ENCODE measurements at places on chromosomes 1 and 21.
A peak's percentile ranks its signal among the peaks of the same experiment; 100 is the strongest.

DNA sequence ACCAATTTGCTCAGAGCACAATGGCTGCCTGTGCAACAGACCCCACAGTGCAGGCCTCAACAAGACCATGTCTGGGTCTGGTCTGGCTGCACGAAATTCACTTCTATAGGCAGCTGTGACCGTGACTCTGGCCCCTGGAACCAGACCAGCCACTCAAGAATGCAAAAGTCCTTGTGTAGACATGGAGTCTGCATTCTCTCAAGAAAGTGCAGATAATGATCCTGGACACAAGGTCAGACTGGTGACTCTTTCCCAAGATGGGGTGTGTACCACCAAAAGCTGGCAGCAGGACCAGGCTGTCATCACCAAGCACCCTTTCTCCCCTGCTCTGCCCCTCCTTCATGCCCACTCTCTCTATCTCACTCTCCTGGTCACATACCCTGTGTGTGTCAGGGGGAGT is 7.1 kb upstream of the METTL25B start:
- DNase-seq, result no peak
- peaks cover 10% of the 10 kb centered on the region for H3K4me1 ChIP-seq
- H3K27ac ChIP-seq, result no peak overlapping the region

DNA sequence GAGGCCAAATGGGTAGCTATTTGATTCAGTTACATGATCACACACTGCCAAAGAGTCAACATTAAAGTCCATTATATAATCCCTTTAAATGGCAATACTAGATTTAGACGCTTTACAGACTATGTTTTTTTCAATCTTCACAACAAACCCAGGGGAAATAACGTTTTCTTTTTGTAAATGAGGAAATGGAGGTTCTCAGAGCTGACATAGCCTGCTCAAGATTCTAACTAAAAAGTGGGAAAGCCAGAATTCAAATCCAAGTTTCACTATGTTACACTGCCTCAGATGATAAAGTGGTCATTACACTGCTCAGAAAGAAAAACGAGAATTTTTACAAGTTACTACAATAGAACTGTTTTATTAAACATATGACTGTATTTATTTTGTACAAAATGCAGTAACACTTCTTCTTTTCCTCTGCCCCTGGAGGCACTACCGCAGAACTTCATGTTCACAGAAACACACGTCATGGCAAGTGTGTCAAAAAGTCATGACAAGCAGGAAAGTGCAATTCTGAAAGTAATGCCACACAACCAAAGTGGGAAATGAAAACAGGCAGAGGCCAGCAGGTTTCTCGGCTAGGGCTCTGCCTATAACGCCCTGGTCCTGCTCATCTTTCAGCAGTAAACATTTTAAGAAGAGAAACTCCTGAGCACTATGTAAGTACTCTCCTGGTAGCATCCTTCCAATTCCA is 19.0 kb downstream of the THEMIS2 start:
- no peak for DNase-seq
- no peaks in the 10 kb centered on the region for H3K27me3 ChIP-seq
- H3K4me3 ChIP-seq, result no peak overlapping the region
- H3K36me3 ChIP-seq, result peaks cover 63% of the 10 kb centered on the region
- H3K27ac ChIP-seq, result peak overlapping the region; percentile 29
- no peaks in the 10 kb centered on the region for H3K4me1 ChIP-seq

- H3K4me3 ChIP-seq, result peak overlapping the region; percentile 62
- DNase-seq, result no peak
- peaks cover 23% of the 10 kb centered on the region for H3K36me3 ChIP-seq
- no peaks in the 10 kb centered on the region for H3K27me3 ChIP-seq
- peaks cover 12% of the 10 kb centered on the region for H3K4me1 ChIP-seq
- H3K27ac ChIP-seq, result peak overlapping the region; percentile 85
These were observed 471 bp upstream of the ADPRS start for GRCh38 chr1:36088265-36088576.

DNA sequence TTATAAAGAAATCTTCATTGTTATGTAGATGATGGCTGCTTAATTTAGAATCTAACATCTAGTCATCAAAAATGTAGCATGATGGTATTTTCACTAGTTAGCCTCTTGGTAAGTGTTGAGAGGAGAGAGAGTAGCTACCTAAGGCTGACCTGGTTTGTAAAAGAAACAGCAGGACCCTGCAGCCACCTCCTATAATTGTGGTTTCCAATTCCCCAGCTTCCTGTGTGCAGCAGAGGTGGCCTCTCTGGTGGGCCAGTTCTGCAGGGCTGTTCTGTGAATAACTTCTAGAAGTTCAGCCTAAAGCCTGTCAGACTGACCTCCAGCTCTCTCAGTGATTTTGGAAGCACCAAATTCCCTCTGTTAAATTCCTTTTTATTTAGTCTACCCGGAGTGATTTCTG is 246.4 kb upstream of the LRRC7 start:
- H3K4me1 ChIP-seq, result no peaks in the 10 kb centered on the region
- H3K27ac ChIP-seq, result no peak overlapping the region
- H3K4me3 ChIP-seq, result no peak overlapping the region
- no peaks in the 10 kb centered on the region for H3K27me3 ChIP-seq

- H3K27ac ChIP-seq, result peak overlapping the region; percentile 92
- no peaks in the 10 kb centered on the region for H3K27me3 ChIP-seq
- H3K4me3 ChIP-seq, result no peak overlapping the region
- H3K4me1 ChIP-seq, result no peaks in the 10 kb centered on the region
These were observed 18.7 kb downstream of the KIAA2013 start for GRCh38 chr1:11907275-11908094.

DNA sequence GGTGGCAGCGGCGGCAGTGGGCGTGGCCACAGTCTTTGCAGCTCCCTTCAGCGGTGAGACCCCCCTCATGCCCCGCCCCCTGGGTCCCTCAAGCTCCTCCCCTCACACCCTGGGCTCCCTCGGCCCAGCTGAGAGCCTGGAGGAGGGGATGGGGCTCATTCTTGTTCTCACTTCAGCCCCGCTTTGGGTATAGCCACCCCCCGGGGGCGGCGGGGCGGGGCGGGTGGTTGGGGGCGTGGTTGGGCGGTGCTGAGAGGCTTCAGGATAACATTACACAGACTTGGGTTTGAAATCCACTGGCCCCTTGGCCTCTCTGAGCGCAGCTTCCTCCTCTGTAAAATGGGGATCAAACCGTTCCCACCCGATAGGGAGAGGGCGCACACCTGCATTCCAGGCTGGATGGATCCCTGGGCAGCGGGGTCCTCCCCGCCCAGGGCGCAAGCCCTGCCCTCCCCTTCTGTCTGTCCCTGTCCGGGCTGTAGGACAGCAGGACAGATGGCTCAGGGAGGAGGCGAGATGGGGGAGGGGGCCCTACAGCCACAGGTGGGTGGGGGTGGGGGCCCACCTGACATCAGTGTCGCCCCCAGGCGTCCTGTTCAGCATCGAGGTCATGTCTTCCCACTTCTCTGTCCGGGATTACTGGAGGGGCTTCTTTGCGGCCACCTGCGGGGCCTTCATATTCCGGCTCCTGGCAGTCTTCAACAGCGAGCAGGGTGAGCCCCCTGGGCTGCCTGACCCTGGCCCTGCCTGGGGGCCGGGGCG is 5.1 kb downstream of the CLCNKA start:
- no peaks in the 10 kb centered on the region for H3K36me3 ChIP-seq
- no peak for DNase-seq
- H3K27me3 ChIP-seq, result no peaks in the 10 kb centered on the region

DNA sequence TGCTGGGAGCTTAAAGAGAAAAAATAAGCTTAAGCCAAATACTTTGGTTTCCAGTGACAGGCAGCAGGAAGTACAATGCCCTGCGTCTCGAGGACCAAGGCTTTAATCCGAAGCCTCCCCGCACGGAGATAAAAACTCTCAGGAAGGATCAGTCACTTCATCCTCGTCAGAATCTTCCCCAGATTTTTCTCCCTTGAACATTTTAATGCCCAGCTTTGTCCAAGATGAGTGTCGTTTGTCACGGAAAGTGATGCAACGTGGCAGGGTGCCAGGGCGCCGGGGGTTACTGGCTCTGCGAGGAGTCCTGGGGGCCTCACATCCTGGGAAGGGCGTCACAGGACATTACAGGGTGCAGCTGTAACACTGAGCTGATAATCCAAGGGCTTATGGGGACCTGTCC is 25.2 kb upstream of the PCBP3 start:
- H3K4me1 ChIP-seq, result no peaks in the 10 kb centered on the region
- no peak overlapping the region for H3K4me3 ChIP-seq
- DNase-seq, result no peak
- H3K27me3 ChIP-seq, result no peaks in the 10 kb centered on the region
- H3K27ac ChIP-seq, result no peak overlapping the region

DNA sequence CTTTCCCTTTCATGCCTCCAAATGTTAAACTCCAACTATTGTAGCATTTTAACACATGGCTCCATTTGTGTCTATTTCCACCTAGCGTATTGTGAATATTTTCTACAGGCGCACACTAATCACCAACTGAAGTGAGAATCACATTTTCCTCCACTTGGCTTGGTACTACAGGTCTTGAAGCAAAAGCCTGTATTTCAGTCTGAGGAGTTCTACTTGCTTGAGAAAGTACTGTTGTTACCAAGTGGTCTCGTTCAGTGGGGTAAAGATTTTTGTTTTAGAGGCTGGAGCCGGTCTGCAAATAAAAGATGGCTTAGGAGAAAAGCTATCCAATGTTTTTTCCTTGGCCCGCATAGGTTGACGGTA is 550 bp upstream of the PTBP2 start:
- no peaks in the 10 kb centered on the region for H3K27me3 ChIP-seq
- DNase-seq, result no peak
- peak overlapping the region; percentile 91 for H3K27ac ChIP-seq
- H3K4me3 ChIP-seq, result peak overlapping the region; percentile 88
- no peaks in the 10 kb centered on the region for H3K4me1 ChIP-seq

DNA sequence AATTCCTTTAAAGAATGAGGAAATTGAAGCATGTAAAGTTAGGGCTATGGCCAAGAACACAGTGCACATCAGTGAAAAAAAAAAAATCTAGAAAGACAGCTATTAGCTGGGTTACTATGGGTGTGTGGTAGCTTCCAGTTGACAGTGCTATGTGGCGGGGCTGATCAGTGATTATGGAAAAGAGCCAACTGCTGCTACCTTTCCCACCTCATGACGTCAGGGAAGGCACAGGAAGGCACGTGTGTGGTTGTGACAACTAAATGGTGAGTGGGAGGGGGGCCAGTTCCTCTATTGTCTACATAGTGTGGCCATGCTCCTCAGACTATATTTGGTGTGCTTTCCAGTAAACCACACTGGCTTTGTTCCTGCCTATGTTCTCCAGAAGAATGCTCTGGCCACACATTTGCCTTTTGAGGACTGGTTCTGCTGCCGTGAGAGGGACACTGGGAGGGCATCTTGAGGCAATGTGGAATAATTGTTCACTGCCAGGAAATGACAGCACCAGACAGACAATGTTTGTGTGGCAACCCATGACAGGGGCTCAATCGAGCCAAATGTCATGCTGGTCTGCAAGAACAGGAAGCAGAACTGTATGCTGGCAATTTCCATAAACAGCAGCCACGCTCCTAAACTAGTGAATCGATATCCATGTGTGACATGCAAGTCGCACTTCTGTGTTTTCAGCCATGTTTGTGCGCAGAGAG is 3.0 kb upstream of the SDE2 start:
- peak overlapping the region; percentile 21 for H3K4me3 ChIP-seq
- H3K36me3 ChIP-seq, result no peaks in the 10 kb centered on the region
- H3K27ac ChIP-seq, result peak overlapping the region; percentile 69
- DNase-seq, result peak; percentile 88

DNA sequence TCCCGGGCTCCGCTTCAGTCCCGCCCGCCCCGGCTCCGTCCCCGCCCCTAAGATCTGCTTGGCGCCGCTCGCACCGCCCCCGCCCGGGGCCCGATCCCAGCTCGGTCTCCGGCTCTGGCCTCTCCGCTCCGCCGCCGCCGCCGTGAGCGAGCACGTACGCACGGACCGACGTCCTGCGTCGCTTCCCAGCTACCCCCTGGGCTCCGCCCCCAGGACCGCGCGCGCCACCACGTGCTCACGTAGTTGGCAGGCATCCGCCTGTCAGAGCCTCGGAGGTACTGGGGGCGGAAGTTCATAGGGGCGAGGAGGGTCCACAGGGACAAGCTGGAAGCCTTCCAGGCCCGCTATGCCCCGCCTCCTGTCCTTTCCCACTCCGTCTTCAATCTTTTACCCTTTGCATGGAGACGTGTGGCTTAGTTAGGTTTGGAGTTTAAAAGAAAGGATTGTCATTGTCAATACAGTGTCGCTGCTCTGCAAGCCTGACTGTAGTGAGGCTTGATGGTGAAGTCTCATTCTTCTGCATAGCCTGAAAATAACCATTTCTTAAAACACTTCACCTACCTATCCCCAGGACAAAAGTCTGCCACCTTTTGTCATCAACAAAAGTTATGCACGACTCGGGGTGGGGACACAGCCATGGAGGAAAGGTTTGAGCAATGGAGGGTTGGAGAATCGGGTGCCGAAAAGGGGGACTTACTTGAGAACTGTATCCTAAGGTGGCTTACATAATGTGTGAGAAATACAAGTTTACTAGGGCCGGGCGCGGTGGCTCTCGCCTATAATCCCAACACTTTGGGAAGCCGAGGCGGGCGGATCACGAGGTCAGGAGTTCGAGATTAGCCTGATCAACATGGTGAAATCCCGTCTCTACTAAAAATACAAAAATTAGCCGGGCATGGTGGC is at the start of gene CLK2:
Gene CLK2 (minus strand): TSS at position 162 of the 903 bp plus-strand sequence. CDS start 2,527 bp downstream, outside the sequence.
- H3K4me1 ChIP-seq, result peaks cover 10% of the 10 kb centered on the region
- peaks cover 14% of the 10 kb centered on the region for H3K36me3 ChIP-seq
- no peaks in the 10 kb centered on the region for H3K27me3 ChIP-seq
- DNase-seq, result peak; percentile 73
- peak within 1 kb of the TSS; percentile 93 for H3K27ac ChIP-seq

- no peak overlapping the region for H3K4me3 ChIP-seq
- no peaks in the 10 kb centered on the region for H3K4me1 ChIP-seq
- H3K27ac ChIP-seq, result no peak overlapping the region
- H3K27me3 ChIP-seq, result no peaks in the 10 kb centered on the region
- DNase-seq, result no peak
- H3K36me3 ChIP-seq, result no peaks in the 10 kb centered on the region
These were observed 217.8 kb downstream of the NCAM2 start for GRCh38 chr21:21216047-21216446.

DNA sequence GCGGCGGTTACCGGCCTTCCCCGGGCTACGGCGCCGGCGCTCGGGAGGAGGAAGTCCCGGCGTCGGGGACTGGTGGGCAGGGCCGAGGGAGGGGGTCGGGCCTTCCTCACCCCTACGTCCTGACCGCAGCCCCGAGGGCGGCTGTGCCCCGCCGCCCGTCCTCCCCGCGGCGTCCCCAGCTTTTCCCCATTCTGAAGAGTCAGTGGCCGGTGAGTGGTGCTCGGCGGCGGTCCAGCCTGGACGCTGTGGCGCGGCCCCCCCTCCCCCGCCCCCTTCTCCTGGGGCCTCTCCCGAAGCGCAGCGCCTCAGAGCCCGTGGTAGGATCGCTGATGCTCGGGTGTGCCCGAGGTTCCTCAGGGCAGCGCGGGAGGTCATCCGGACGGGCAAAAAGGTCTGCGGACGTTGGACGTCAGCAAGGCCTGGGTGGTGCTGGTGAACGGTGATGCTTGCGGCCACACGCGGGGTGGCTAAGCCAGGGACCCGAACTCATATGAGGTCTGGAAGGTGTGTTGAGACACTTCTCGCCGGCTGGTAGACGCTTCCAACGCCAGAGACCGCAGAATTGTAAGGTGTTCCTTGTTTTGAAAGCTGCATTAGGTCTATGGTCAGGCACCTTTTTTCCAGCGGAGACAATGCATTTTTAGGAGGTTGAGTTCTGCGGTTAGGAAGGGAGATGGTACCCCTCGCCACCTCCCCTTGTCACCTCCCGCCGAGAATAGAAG is 725 bp downstream of the SLC25A33 start:
- H3K27ac ChIP-seq, result peak overlapping the region; percentile 86
- H3K4me1 ChIP-seq, result no peaks in the 10 kb centered on the region
- H3K27me3 ChIP-seq, result no peaks in the 10 kb centered on the region
- DNase-seq, result peak; percentile 77
